Chondrocyte (in vitro differentiated cells): ENCODE measurements at places on chromosomes 2 and 18.

- no peak for DNase-seq
Observed at GRCh38 chr2:231384970-231385369, 10.5 kb upstream of the B3GNT7 start.

DNA sequence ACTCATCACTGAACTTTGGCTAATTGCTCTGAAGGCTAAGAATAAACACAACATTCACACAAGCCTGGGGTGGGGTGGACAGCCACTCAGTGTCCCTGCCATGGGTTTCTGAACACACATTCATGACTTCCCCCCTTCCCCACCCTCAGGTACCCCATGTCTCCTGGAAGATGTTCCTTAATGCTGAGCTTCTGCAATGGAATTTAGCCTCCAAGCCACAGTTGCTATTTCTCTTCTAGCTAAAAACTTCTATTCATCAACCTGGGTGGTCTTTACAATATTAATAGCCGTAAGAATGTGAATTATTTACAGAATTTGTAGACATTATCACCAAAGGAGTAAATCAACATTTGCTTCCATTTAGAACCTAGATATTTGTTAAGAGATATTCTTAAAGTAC lies 175.1 kb downstream of the ACKR3 start:
- DNase-seq: no peak

DNA sequence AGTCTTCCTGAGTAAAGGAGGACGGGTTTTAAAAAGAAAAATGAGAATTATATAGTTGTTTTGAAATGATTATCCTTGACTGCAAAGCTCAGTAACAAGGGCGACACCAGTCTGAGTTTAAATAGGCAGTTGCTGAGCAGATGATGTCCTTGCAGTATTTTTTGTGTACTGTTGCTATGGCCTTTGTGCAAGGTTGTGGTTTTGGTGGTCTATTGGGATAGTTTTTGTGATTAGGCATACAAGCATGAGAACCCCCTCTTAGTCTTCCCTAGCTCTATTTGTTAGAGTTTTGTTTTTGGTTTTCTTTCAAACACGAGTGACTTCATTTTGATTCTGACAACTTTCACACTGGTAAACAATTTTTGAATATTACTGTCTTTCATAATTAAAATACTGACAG lies 64.1 kb downstream of the TAF4B start:
- no peak for DNase-seq

- DNase-seq: no peak
Observed at GRCh38 chr2:234521536-234521935, 24.7 kb upstream of the ARL4C start.

- DNase-seq: no peak
Observed at GRCh38 chr2:53949457-53949856, 21.3 kb downstream of the PSME4 start.
